Activated T-cell treated with anti-CD3 and anti-CD28 coated beads, Interleukin-2, amount 50 U/mL, for 72 hours (primary cell): ENCODE measurements at places on chromosomes 12 and 14.

GRCh38 chr12:120132054-120132836, 15.7 kb upstream of the RAB35 start:
- DNase-seq: no peak

- DNase-seq: no peak
Observed at GRCh38 chr14:22218728-22219127, 370.3 kb downstream of the DAD1 start.

GRCh38 chr14:94449930-94450329, 2.7 kb downstream of the SERPINA11 start:
- DNase-seq: no peak

- no peak for DNase-seq
Observed at GRCh38 chr12:92300777-92301176, 155.1 kb upstream of the BTG1 start.

DNA sequence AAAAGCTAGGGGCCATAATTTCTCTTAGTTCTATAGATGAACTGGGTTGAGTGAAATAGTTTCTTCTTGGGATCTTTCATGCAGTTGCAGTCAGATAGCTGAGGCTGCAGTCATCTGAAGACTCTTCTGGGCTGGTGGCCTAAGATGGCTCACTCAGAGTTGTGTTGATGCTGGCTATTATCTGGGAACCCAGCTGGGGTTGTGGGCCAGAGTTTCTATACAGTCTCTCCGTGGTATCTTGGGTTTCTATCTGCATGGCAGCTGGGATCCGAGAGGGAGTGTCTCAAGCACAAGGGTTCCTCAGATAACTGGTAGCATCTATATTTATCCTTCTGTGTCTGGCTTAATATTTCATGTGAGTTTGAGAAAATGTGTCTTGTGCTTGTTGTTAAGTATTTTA, 21.1 kb downstream of the AVPR1A start:
- no peak for DNase-seq

- DNase-seq: no peak
Observed at GRCh38 chr12:107948391-107948945, 174.0 kb downstream of the ASCL4 start.

GRCh38 chr12:3355378-3355900, 135.6 kb upstream of the PRMT8 start:
- no peak for DNase-seq

GRCh38 chr14:61644175-61644574, 51.1 kb upstream of the HIF1A start:
- no peak for DNase-seq

GRCh38 chr14:103693515-103693914, 21.7 kb downstream of the XRCC3 start:
- DNase-seq: no peak

DNA sequence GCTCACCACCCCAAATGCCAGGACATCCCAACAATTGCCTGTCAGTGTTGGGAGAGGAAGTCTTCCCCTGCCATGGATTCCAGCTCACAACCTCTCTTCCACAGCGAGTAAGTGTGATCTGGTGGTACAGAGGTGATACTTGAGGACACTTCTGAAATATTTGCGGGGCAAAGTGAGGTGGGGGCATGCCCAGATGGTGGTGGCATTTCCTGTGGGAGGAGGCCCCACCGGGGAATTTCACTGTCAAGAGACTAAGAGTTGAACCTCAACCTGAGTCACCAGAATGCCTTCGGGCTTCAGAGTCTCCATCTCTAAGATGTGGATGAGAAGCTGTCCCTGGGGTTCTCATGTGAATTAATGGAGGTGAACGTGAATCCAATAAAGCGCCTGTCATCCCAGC, 122.3 kb upstream of the RFLNA start:
- DNase-seq: no peak

GRCh38 chr14:50198499-50198898, 32.9 kb downstream of the SOS2 start:
- DNase-seq: no peak

- DNase-seq: no peak
Observed at GRCh38 chr12:129877411-129877810, 26.4 kb downstream of the TMEM132D start.

GRCh38 chr12:120292661-120293531, at the start of gene RNU4-1:
Gene RNU4-1 (minus strand): TSS chr12:120293237.
- peak; percentile 86 for DNase-seq

DNA sequence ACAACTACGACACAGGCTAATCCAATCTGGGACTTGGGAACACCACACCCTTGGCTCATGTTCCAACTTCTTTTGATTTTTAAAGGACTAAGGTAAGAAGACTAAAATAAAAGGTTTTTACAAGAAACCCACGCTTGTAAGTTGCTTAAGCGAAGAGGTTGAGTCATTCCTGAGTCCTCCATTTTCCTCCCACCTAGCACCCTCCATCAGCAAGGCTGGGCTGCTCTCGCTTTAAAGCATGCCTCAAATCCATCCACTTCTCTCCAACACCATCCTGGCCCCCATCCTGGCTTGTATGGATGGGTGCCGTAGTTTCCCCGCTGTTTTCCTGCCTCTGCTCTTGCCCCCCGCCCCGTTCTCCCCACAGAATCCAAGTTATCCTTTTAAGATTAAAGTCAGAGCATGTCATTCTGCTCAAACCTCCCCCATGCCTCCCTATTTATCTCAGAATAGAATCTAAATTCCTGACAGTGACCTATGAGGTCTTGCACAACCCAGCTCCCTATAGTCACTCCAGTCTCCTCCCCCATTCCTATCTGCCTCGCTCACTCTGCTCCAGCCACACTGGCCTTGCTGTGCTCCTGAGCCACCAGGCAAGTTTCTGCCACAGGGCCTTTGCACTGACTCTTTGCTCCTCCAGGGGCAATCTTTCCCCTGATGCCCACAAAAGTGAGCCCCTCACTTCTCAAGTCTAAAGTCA, 34.5 kb downstream of the SCARB1 start:
- no peak for DNase-seq

GRCh38 chr12:122003651-122004611, 17.8 kb upstream of the BCL7A start:
- DNase-seq: no peak

DNA sequence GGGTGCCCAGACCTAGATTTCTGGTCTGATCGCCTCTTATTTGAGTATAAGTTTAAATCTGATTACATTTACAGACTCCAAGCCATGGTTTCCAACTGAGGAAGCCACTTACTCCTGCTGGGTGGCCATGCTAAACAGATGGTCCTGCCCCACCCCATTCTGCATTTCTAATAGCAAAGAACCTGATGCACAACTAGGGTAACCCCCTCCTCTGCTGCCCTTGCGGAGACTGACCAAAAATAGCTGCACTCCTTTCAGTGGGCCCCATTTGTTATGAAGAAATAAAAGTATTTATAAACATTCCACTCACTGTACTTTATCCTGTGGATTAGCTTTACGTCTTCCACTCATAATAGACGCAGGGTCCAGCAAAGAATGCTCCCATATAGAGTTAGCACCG, 6.8 kb downstream of the GIT2 start:
- no peak for DNase-seq

- peak; percentile 89 for DNase-seq
Observed at GRCh38 chr14:89276424-89276975, 140.5 kb downstream of the FOXN3 start.

DNA sequence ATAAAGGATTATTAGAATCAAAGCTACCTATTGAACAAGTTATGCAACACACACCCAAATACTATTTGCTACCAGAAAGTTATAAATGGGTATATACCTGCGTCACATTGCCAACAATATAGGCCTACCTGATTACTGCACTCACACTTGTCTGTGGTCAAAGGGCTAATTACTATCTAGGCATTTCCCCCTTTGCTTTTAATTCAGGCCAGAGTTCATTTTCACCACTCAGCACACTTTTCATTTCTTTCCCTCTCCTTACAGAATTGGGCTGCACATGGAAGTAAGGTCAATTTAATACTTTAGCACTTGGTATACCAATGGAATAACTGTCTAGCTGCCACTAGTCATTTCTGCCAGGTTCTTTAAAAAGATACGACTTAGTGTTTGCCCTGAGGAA, 1.7 kb downstream of the SOS2 start:
- no peak for DNase-seq

GRCh38 chr12:67991158-67991557, 1.9 kb downstream of the IFNG-AS1 start:
- DNase-seq: peak; percentile 45

- DNase-seq: no peak
Observed at GRCh38 chr14:64766430-64767151, 62.4 kb downstream of the PLEKHG3 start.

- no peak for DNase-seq
Observed at GRCh38 chr12:66387117-66387516, 84.8 kb downstream of the HELB start.

DNA sequence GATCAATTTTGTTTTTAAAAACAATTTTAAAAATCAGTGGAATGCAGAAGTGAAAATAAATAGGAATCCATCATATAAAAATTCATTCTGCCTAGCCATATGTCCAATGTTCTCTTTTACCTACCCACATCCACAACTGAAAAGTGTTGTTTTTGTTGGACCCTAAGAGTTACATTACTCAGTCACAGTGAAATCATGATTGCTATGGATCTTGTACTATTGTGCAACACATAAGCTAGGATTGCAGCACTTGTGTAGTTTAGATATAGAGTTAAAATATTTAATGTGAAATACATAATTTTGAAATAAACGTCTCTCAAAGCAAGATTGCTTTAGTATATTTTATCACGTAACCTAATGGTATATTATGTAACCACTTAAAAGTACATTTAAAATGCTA, 213.3 kb upstream of the CLEC14A start:
- no peak for DNase-seq

- no peak for DNase-seq
Observed at GRCh38 chr12:53171725-53172329, 8.7 kb upstream of the ZNF740 start.

GRCh38 chr12:108298761-108299275, 40.3 kb downstream of the CMKLR1 start:
- no peak for DNase-seq

DNA sequence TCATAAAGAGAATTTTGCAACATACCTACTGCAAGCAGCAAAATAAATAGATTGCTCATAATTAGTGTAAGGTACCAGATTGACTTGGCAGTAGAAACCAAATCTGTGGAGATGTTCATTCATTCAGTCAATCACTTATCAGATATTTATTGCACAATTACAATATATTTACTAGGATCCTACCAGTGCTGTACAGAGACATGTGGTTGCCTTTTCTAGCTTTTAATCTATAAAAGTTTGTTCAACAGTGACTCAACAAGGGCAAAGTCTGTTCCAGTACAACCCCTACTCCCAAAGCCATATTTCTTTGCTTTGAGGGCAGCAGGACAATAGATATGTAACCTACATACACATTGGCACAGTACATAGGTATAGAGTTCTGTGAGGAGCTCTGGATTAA, 27.3 kb downstream of the ABCD2 start:
- no peak for DNase-seq

DNA sequence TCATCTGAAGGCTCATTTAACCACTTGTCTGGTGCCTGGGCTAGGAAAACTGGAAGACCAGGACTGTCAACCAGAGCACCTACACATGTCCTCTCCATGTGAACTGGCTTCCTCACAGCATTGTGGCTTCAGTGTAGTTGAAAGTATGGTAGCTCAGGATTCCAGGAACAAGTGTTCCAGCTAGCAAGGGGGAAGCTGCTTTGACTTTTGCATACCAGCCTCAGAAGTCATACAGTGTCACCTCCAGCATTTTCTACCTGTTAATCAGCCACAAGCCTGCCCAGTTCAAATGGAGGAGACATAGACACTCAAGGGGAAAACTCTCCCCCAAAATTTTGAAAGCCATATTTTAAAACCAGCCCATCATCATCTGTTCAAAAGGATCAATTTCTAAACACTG, 212.8 kb upstream of the CAND1 start:
- DNase-seq: no peak

GRCh38 chr12:6871052-6871957, 1.8 kb downstream of the SPSB2 start:
- peak; percentile 39 for DNase-seq

DNA sequence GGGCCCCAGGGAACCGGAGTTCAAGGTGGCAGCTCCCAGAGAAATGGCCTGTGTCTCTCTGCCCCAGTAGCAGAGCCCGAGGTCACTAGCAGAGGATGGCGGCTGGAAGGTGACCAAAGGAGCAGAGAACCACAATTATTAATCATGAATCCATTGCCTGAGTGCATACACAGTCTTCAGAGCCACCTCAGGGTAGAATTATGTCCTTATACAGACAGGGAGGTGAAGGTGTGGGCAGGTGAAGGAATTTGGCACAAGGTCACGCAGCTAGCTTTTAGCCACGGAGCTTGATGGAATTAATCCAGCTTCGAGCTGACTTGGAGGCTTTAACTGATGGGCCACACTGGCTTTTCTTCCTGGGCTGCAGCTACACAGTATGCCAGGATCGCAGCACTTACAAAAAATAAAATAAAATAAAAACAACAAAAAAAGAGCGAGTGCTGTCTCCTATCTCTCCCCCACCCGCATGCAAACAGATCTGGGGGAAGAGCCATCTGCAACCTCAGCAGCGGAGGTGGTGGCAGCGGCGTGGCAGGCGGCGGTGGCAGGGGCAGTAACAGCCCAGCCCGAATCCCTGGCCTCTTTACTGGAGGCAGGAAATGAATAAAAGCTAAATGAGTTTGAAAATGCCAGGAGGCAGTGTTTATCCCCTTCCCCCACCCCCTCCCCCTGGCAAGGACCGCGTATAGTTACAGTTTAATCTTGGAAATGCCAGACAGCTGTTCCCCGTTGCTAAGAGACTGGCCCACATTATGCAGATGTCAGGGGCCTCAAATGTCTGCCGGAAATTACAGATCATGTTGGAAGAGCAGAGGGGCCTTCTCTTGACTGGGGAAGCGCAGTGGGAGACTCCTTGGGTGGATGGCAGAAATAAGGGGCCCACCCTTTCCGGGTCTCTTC, 93.5 kb downstream of the LRRC74A start:
- peak; percentile 25 for DNase-seq

DNA sequence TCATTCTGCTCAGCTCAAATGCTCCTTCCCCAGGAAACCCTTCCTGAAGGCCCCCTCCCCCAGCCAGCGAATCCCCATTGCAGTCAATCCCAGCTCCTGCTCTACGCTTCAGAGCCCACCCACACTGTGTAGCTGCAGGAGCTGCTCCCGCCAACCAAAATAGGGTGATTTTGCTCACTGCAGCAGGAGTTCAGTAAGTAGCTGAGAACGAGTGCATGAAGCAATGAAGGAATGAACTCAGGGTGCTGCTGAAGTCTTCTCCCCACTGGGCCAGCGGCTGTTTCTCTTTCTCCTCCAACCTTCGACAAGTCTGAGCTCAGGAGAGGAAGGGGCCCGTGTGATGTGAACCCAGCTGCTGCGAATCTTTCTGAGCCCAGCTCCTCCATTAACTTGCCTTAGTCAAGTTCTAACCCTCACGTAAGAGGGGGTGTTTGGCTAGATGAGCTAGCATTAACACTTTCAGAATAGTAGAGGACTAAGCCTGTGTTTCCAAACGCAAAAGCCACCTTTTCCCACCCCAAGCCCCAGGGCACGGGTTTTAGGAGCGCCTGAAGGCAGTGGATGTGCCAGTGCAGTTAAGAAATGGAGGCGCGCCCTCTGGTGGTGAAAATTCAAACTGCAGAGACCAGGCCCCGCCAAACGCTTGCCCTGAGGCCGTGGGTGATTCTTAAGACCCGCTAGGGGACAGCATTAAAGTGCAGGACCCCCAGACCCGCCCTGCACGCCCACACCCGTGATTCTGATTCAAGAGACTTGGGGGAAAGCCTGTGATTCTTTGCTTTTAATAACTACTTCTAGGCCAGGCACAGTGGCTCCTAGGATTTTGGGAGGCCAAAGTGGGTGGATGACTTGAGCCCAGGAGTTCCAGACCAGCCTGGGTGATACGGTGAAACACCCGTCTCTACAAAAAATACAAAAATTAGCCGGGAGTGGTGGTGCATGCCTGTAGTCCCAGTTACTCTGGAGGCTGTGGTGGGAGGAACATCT, 11.9 kb upstream of the SERPINA4 start:
- peak; percentile 53 for DNase-seq
